Caki2 (cell line): ENCODE measurements at places on chromosomes 3 and 15.

GRCh38 chr3:194571491-194572142, 61.6 kb downstream of the TMEM44 start:
- DNase-seq, result no peak

GRCh38 chr15:48040166-48040817, 80.5 kb upstream of the SLC24A5 start:
- no peak for DNase-seq

DNA sequence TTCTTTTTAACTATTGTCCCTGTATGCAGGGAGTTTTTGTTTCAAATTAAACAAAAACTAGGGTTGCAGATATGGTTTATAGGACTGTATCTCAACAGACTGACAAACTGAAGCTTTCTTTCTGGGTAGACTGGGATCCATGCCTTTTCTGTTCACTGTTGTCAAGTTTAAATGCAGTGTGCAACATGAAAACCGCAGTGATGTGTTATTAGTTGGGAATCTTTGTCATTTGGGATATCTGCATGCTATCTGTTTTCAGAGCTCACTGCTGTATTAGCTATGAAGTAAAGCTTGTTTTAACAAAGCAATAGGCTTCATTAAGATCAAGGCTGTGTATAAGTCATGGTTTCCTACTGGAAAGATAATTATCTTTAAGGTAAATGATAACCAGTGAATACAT, 21.4 kb upstream of the MCF2L2 start:
- no peak for DNase-seq

- DNase-seq, result no peak
These were observed 774.3 kb upstream of the NR2F2 start for GRCh38 chr15:95556225-95556624.

- no peak for DNase-seq
These were observed 25.8 kb upstream of the ADPGK start for GRCh38 chr15:72809329-72809728.

- DNase-seq, result peak; percentile 1
These were observed 115.6 kb upstream of the MANF start for GRCh38 chr3:51269466-51269865.

GRCh38 chr3:113275583-113275928, 64.2 kb downstream of the BOC start:
- DNase-seq, result no peak
